Activated T-helper 9 cell treated with anti-CD3 and anti-CD28 coated beads, Interleukin-2, amount 50 U/mL, for 16 hours (primary cell): ENCODE measurements at places on chromosomes 11 and 22.

DNA sequence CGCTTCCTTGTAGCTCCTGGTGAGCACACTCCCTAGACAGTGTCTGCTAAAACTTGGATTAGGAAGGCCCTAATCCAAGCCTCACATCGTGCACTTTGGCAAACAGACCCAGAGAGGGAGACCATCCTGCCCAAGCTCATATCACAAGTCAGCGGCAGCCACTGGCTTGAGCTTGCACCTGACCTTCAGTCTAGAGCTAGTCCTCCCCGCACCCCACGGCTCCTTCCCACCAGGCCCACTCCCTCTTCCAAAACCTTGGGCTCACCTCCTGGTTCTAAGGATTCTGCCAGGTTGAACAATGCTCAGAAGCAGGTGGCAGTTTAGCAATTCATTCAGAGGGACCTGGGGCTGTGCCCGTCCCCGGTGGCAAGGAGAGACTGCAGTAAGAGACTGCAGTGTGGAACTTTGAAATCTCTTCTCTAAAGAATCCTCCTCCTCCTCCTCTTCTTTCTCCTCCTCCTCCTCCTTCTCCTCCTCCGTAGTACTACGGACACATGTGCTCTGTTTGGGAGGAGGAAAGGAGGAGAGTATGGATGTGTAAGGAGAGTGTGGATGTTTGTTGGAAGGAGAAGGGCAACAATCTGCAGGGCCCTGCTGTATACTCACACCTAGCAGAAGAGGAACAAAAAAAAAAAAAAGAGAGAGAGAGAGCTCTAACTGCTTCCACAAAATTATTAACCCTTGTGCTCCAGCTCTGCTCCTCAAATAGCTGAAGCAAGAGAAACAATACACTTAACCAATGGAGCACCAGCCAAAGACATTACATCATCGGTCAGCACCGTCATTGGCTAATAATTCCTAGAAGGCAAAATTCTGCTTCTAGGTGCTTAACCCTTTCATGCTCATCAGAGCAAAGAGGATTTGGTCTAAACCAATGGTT lies 6.0 kb downstream of the SYN3 start:
- no peak for DNase-seq

DNA sequence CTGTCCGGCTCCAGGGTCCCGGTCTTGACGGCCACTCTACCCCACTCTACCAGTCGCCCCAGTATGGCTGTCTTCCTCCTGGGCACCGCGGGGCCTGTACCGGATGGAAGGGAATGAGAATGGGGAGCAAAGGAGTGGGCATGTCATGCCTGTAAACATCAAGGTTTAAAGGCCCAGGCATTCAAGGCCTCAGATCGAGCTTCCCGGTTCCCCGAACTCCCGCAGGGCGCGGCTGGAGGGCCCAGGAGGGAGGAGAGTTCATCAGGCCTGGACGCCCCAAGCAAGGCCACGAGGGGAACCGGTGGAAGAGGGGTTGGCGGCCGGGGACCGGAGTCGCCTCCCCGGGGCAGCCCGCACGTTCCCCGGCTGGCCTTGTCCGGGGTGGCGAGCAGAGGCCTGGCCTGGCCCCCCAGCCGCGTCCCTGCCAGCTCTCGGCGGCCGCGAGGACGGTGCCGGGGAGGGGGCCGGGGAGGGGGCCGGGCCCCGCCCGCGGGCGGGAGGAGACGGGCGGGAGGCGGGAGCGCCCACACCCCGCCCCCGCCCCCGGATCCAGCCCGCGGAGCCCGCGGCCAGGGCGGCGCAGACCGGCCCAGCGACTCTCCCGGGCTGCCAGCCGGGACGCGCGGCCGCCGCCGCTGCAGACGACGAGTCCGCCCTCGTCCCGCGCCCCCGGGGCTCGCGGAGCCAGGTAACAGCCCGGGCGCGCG lies at the start of gene CDC42EP1:
Gene CDC42EP1 (plus strand): TSS at position 580 of the 707 bp plus-strand sequence. CDS start 5,870 bp downstream, outside the sequence.
- DNase-seq, result no peak

DNA sequence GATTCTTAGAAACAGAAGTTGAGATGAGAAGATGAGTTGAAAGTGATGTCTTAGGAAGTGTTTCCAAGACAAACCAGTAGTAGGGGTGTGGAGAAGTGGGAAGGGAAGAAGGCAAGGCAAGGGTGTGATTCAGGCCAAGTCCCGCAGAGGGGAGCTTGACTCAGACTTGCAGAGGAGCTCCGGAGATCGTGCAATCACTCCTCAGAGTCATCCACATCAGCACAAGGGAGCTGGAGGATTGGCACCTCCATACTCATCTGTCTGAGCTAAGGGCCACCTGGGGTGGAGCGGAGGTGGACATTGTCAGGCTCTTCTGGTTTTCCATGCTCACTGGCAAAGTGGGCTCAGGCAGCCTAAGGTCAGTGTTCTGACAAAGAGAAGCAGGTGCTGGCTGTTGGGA lies 44.4 kb downstream of the CHRDL2 start:
- DNase-seq, result no peak

- no peak for DNase-seq
These were observed 259.5 kb upstream of the POU2AF2 start for GRCh38 chr11:110986016-110986415.

DNA sequence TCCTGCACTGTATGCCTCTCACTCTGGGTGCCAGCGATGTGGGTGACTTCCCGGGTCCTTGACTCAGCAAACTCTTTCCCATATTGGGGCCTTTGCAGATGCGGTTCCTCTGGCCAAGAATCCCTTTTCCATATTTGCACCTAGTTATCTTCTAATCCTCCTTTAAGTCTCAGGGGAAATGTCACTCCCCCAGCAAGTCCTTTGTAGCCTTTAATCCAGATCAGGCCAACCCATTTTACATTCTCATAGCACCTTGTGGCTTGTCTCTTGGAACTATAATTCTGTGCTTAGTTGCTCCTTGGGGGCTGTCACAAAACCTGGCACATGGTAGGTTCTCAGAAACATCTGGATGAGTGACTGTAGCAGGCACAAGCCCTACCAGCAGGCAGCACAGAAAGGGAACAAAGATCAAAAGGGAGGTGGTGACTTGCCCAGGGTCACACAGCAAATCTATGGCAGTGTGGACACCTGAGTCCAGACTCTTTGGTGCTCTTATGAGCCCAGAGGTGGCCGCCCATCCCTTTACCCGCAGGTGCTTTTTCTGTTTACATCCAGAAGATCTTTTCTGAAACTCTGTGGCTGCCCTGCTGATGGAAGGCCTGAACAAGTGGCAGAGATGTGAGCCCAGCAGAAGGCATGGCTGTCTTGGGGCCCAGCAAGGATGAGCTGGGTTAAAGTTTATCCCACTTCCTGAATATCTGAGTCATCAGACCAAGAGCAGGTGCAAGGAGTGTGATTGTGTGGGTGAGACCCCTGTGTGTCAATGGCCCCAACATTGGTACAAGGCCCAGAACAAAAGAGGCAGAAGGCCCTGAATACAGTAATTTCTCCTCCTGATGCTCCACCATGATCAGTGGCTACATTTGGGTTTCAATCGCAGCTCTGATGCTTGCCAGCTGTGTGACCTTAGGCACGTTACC lies 78.6 kb upstream of the GRK3 start:
- DNase-seq, result no peak

- no peak for DNase-seq
These were observed 43.5 kb upstream of the CYP2D6 start for GRCh38 chr22:42174062-42174461.

DNA sequence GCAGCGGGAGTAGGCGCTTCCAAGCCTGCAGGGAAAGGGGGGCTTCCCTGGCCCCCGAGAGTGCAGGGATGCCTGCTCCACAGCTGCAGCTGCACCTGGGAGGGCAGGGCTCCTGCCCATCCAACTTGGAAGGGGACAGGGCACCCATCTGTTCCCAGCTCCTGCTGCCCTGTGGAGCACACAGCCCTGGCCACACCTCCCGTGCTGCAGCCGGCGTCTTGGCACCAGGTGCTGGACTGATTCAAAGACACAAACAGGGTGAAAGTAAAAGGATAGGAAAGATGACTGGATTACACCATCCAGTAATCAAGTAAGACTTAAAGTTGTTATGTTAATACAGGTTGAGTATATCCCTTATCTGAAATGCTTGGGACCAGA lies 14.8 kb downstream of the NPAT start:
- no peak for DNase-seq

DNA sequence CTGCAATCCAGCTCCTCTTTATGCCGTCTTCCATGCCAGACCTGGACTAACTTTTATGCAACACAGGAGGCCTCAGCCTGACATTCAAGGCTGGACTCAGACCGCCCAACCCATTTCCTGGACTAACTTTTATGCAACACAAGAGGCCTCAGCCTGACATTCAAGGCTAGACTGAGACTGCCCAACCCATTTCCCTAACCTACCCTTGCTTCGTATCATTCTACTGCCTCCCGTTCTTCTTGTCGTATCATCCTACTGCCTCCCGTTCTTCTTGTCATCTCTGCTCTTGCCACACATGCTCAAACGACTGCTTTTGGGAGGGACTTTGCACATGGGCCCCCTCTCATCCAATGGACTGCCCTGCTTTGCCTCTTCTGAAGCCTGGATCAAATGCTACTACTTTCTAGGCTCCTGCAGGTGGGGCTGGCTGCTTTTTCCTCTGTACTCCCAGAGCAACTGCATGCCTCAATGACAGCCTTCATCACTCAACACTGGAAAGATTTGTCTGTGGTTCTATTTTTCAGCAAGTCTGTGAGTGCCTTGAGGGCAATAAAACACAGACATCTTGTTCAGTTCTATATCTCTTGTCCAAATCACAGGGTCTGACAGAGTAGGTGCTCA lies 7.8 kb downstream of the TBC1D10A start:
- no peak for DNase-seq

DNA sequence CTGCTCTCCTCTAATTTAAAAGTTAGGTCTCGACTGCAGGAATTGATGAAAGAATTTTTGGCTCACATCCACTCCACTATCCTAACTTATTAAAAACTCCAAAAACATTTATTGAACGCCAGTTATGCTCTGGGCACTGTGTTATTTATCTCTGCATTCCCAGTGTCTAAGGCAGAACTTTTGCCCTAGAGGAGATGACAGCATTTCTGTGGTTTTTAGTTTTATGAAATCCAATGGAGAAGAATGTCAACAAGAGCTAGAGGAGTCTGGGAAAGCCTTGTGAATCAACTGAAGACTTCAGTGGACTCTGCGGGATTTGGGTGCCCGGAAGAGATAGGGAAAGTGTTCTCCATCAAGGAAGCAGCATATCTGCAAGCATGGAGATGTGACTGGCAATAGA lies 217.0 kb upstream of the PGR start:
- DNase-seq, result no peak

GRCh38 chr11:20084921-20085814 lies 75.1 kb downstream of the DBX1 start:
- no peak for DNase-seq

- DNase-seq, result no peak
These were observed 311.4 kb downstream of the DYNC2H1 start for GRCh38 chr11:103420593-103420992.

DNA sequence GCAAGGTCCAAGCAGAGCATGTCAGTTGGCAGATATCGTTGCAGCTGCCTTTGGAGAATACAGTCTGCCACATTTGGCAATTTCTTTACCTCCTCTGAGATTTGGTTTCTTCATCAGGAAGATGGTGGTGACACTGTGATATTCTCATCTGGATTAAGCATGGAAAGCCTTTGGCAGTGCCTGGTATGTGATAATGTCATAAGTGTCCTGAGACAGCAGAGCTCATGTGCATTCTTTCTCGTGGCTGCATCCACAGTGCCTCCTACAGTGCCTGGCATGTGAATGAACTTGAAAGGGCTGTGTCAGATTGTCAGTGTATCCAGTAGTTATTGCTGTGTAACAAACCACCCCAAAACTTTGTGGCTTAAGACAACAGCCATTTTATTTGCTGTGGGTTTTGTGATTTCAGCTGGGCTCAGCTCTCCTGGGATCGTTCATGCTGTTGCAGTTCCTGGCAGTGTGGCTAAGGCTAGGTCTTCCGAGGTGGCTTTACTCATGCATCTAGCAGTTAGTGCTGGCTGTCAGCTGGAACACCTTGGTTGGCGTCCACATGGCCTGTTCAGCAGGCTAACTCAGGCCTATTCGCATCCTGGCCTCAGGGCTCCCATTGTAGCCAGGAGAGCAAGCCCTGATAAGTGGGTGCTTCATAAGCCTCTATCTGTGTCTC lies 35.7 kb upstream of the MICAL2 start:
- DNase-seq, result no peak

- no peak for DNase-seq
These were observed 78.9 kb upstream of the POU2AF2 start for GRCh38 chr11:111166598-111166997.

GRCh38 chr11:125978778-125979407 lies 33.0 kb downstream of the VSIG10L2 start:
- no peak for DNase-seq

- no peak for DNase-seq
These were observed 427.5 kb upstream of the CCDC90B start for GRCh38 chr11:83713708-83714107.

GRCh38 chr11:44229098-44229497 lies 80.8 kb downstream of the ALX4 start:
- DNase-seq, result no peak
